SK-MEL-5 (cell line): ENCODE measurements at places on chromosomes 2 and 18.

DNA sequence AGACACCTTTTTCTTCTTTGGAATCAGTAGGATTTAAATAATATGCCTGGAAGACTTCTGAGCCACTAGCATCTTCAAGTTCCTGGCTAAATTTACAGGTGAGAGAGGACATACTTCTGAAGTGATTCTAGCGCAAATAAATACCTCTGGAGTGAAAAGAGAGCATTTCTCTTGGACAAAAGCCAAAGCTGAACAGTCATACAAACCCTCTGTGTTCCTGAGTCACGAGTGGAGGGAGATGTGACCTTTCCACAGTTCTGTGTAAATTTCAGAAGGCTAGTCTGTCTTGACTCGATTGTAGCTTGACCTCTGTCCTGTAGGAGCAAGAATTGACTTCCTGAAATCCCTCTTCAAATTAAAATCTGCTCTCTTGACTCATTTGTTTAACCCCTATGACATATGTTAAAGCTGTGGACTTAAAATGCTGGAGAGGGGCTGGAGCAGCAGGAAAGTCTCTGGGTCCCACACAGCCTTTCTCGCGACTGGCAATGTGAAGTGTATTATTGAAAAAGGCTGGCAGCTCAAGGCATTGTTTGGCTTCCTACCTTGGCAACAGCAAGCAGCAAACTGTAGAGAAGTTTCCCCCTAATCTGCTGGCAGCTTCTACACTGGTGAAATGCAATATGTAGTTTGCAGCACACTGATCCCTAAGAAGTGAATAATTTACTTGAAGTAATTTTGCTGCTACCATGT is 79.6 kb upstream of the GCFC2 start:
- DNase-seq: peak; percentile 49

DNA sequence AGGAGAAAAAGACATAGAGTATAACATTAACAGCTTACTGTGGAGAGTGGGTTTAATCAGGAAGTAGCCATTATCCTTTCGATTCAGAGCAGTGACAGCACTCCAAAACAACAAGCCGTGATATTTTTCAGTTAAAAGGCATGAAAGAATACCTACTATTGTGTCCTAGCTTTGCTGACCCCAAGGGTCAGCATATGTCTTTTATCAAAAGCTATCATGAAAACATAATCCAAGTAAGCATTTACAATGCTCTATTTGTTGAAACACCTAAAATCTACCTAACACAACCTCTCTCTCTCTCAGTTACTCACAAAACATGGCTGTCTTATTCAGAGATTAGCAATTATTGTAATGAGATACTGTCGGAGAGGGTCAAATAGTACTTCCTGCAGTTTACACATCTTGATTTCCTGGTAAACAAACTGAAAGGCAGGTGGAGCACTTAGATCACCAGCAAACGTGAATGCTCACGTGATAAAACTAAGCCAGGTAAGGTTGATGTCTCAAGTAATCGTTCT is 100.0 kb downstream of the BAZ2B start:
- peak; percentile 70 for DNase-seq

GRCh38 chr2:48272199-48272598 is 257.8 kb upstream of the STON1 start:
- no peak for DNase-seq

DNA sequence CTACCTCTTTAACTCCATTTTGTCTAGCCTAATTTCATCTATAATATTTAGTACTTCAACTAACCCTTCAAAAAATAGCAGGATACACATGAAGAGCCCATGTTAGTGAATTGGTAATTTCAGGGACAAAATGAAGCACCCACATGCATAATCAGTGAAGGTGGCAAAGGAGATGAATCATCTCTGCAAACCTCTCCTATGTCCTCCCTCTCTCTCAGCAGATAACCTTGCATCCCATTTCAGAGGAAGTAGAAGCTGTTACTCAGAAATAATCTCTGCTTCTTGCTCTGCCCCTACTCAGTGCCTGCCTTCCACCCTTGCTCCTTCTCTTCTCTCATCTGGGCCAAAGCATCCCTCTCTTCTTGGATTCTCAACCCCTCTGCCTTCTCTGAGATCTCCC is 60.2 kb upstream of the CAVIN2 start:
- DNase-seq: no peak

DNA sequence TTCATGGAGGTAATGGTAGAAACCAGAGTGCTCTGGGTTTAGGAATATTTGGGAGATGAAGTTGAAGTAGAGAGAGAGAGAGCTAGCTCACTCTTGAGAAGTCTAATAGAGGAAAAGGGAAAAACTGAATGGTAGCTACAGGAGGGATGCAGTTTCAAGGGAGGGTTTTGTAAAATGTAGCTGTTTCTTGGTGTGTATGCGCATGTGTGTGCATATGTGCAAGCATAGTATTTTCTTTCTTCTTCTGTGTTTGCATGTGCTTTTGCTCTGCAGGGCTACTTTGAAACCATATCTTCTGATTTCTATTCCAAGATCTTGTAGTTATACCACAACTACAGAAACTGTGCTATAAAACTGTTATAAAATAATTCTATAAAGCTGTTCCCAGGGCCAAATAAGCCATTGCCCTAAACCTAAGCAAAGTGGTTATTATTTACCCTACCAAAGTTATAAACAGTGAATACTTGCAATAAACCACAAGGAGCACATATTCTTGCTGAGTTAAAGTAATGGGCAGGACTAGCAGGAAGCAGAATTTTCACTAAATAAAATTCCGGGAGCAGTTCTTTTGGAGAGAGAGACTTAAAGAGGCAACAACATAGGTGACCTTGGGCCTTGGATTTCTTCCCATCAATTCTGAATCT is 145.3 kb upstream of the ZNF521 start:
- DNase-seq: no peak

GRCh38 chr2:48050711-48051110 is 144.4 kb upstream of the FBXO11 start:
- no peak for DNase-seq

DNA sequence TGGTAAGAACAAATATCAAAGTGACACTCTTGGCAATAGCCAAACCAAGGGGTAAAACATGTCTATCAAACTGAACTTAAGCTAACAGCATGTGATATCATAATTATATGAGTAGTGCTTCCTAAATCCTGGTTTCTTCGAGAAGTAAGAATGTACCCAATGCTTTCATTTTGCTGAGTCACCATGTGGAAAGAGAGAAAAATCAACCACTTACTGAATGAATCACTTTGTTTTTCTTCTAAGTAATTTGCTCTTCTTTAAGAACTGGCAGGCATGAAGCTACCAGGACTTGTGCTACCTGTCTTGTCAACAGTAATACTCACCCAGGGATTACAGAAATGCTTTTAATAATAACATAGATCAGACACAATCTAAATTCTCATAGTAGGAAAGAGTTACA is 19.0 kb upstream of the DUSP19 start:
- peak; percentile 26 for DNase-seq

DNA sequence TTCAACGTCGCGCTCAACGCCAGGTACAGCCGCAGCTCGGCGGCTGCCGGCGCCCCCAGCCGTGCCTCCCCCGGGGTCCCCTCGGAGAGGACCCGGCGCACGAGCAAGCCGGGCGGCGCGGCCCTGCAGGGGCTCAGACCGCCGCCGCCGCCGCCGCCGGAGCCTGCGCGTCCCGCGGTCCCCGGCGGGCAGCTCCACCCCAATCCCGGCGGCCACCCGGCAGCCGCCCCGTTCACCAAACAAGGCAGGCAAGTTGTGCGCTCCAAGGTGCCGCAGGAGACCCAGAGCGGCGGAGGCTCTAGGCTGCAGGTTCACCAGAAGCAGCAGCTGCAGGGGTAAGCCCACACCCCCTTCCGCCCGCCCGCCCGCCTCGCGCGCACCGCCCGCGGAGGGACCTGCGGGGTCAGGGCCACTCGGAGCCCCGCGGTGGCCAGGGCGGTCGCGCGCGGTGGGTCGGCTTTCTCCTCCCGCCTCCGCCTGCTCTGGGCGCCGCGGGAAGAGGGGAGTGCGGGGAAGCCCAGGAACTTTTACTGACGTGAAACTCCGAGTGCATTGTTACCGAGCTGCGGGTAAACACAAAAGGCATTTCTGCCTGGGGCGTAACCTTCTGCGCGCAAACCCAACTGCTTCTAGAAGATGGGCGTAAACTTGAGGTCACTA is 861 bp downstream of the LTBP1 start:
- no peak for DNase-seq

GRCh38 chr2:9712263-9712662 is 81.5 kb upstream of the YWHAQ start:
- DNase-seq: no peak

DNA sequence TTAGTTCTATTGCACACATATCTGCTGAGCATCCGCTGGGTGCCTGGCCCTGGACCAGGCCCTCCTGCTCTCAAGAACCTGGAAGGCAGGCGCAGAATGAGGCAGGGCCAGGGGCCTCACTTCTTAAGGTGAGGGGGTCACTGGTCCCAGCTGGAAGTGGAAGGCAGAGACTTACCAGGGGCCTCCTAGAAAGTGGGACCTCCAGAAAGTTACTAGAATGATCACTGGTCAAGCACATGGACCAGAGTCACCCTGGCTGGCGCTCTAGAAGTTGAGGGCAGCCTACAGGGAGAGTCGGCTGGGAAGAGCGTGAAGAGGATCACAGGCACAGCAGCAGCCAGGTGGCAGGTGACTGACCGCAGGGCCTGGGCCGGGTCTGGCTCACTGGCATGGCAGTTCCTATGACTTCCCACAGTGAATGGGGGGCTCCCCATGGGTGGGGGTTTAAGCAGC is 26.1 kb upstream of the MAL start:
- DNase-seq: no peak

GRCh38 chr2:240902615-240903041 is 3.5 kb upstream of the CROCC2 start:
- DNase-seq: no peak

- DNase-seq: no peak
These were observed 100.9 kb upstream of the SERTAD2 start for GRCh38 chr2:64754570-64754969.

GRCh38 chr2:226847090-226847489 is 11.2 kb downstream of the RHBDD1 start:
- DNase-seq: no peak

DNA sequence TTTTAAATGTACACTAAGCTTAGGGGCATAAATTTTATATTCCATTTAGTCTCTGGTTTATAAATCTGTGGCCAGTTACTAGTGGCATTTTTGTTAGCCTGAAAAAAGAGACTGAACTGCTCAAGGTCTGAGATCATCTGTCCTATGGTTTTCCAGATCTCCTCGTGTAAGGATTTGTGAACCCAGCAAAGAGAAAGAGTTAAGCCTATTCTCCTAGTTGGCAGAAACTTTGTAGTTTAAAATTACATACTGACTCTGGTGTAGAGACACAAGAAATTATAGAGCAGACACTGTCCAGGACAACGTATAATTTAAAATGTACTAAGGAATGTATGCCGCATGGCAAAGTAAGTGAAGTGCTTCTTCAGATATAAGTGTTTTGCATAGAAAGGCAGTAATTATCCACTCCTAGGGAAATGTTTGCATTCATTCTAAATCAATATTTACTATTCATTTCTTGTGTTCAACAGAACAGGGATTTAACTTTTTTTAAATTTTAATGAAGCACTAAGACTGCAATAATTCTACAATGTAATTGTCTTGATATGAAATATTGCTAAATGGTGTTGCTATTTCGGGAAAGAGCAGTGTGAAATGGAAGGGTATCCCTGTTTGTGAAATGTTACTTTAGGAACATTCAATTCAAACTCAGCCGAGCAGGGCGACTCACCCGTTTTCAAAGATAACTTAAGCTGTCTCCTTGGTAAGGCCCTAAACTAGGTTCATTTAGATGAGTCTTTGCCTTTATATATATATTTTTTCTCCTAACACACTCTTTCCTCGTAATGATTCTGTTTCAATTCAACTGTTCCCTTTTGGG is 508.4 kb upstream of the ZEB2 start:
- peak; percentile 37 for DNase-seq

- DNase-seq: peak; percentile 33
These were observed 503.7 kb downstream of the ADCYAP1 start for GRCh38 chr18:1408376-1408775.

- DNase-seq: no peak
These were observed 393.3 kb upstream of the HNRNPA3 start for GRCh38 chr2:176819306-176819705.

DNA sequence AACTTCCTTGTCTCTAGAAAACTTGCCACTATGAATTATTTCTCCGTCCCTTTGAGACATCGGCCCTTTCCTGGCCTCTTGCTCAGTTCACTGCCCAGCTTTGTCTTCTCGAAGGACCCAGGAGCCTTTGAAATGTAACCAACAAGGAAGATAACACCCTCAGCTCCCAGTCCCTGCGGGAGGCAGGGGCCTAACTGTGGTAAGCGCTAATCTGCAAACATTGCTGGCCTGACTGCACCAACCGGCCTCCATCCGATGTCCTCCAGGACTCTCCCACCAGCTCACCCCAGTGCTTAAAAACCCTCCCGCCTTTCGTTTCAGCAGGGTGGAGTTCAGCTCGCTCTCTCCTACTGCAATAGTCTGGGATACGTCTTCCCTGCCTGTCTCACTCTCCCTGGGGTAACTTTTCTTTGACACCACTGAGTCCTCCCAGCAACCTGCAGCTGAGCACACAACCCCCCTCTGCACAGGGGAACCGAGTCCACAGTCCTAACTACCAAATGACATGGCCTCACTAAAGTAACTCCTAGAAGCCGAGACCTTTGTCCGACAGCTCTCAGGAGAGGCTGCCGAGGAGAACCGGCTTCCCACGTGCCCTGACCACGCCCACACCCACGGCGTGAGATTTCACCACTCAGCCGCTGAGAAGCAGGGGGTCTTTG is 76.1 kb downstream of the MBP start:
- DNase-seq: no peak

GRCh38 chr2:64080179-64080578 is 61.0 kb upstream of the VPS54 start:
- DNase-seq: no peak

- DNase-seq: no peak
These were observed 84.9 kb downstream of the TPO start for GRCh38 chr2:1498176-1498575.

- DNase-seq: no peak
These were observed 100.4 kb downstream of the EIPR1 start for GRCh38 chr2:3277050-3277747.

- no peak for DNase-seq
These were observed 26.2 kb upstream of the LRRTM1 start for GRCh38 chr2:80330527-80331450.

- no peak for DNase-seq
These were observed 3.0 kb upstream of the TACR1 start for GRCh38 chr2:75202359-75202758.

DNA sequence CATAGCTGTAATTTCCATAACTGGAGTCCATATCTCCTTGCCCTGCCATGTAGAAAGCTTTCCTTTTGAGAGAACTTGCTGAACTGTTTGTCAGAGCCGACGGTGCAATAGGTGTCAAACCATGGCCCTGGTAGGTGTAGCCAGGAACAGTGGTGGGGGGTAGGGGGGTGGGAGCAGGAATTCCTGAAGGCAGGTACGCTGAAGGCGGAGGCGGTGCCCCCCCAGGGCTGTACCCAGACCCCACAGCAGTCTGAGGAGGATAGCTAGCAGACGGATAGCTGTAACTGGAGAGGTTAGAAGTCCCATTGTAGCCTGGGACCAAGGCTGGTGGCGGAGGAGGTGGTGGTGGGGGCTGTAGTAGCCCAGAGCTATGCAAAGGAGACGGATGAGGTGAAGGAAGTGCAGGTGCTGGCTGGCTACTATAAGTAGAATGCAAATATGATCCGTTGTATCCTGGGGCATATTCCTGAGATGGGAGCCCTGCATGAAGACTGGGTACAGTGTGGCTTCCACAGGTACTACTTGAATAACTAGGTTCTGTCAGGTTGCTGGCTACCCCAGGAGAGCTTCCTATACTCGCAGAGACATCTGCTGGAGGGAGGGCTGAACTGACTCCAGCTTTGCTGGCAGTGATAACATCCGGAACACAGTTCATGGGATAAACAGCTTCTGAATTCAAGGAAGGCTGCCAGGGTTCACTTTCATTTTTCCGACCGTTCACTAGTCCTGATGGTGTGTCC is 124.8 kb downstream of the FIGN start:
- peak; percentile 53 for DNase-seq

- DNase-seq: peak; percentile 54
These were observed 9.8 kb upstream of the NDUFV2 start for GRCh38 chr18:9092665-9093064.
